Activated CD4-positive, alpha-beta T cell treated with anti-CD3 and anti-CD28 coated beads, Interleukin-2, amount 50 U/mL, for 4 hours (primary cell): ENCODE measurements at places on chromosomes 2 and 18.

DNA sequence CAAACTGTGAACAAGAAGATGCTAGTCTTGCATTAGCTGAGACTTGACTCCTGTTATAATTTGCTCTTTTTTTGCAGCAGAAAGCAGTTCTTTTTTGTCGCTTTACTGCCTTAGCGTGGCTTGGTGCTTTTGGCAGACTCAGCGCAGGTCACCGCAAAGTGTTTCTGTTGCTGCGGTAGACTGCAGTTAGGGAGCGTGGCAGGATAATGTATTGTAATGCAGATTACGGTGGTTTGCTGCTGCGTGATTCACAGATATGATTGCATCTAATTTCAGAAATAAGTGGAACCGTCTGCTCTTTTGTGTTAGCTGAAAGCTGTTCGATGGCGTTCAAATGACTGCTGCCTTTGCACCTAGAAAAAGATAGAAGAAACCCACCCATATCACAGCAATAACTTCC, 131.6 kb upstream of the SATB2 start:
- no peak for DNase-seq

DNA sequence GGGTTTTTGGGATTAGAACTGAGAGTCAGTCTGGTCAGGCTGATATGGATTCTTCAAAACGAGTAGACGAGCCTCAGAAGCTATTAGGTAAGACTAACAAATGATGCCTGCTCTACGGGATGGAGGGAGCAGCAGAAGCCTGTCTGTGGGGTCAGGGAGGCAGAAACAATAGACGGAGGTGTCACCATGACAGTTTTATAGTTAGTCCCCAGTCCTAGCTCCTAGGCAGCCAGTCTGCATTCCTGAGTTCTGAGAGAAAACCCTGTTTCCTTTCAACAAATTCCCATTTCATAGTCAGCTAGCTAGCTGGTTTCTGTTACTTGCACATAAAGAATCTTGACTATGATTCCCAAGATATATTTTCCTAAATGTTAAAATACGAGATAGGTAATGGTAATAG, 542.1 kb downstream of the PID1 start:
- DNase-seq: no peak

GRCh38 chr2:38057651-38058410, 18.1 kb downstream of the CYP1B1 start:
- DNase-seq: no peak

GRCh38 chr18:36302676-36303075, 5.2 kb downstream of the FHOD3 start:
- DNase-seq: no peak

GRCh38 chr2:200860092-200860795, 4.2 kb downstream of the CLK1 start:
- DNase-seq: no peak

- DNase-seq: no peak
Measured at GRCh38 chr2:22990246-22990645, 394.7 kb upstream of the KLHL29 start.

DNA sequence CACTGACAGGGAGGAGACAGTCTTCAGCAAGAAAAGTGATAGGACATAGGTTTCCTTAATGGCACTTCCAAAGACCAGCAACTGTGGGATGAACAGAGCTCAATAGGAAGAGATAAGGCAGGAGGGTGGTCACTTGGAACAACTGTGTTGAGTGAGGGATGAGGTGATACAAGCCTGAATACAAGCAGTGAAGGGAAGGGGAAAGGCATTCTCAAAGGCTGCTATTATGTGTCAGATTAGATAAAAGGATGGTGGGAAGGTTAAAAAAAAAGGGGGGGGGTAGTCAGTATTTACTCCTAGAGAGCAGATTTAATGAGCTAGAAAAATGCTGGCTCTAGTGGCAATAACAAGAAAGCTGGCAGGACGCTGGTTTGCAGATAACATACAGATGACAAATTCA, 25.7 kb downstream of the CCBE1 start:
- no peak for DNase-seq

DNA sequence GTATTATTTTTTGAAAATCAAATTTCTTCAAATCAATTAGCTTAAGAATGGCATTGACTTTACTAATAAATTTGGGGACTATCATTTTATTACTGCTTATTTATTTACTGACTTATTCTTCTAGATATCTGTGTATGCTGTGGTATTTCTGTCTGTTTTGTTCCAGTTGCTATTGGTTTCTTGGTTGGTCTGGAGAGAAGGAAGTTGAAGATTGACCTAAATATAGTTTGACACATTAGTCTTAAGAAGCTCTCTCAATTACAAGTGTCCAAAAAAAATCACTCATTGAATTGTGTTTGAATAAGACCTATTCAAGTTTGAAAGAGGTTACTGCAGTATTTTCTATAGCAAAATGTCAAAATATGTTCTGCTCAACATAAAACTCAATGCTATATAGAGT, 153.3 kb upstream of the KYNU start:
- DNase-seq: no peak

DNA sequence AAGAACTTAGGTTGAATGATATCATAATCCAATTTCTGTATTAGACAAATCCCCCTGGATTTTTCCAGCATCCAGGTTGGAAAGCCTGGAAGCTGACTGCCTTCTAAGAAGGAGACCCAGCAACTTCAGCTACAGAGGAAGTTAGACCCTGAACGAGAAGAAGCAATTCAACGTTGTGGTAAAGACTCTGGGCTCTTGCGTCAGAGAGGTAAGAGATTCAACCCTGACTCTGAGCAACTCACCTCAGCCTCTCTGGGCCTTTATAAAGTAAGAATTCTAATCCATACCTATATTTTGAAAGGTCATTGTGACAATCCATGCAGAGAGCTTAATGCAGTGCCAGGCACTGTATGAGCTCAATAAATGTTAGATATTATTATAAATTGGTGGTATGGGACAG, 9.7 kb downstream of the E2F6 start:
- no peak for DNase-seq

- DNase-seq: no peak
Measured at GRCh38 chr2:120938045-120938771, 202.5 kb downstream of the GLI2 start.

- no peak for DNase-seq
Measured at GRCh38 chr2:112220831-112221230, 34.0 kb downstream of the ZC3H8 start.

GRCh38 chr2:38077431-38077769, 1.4 kb upstream of the CYP1B1 start:
- DNase-seq: no peak
